ENCODE measurements at places on chromosomes 4 and X.

GRCh38 chr4:8220661-8221450 lies 21.8 kb downstream of the SH3TC1 start:
- no peak for DNase-seq

DNA sequence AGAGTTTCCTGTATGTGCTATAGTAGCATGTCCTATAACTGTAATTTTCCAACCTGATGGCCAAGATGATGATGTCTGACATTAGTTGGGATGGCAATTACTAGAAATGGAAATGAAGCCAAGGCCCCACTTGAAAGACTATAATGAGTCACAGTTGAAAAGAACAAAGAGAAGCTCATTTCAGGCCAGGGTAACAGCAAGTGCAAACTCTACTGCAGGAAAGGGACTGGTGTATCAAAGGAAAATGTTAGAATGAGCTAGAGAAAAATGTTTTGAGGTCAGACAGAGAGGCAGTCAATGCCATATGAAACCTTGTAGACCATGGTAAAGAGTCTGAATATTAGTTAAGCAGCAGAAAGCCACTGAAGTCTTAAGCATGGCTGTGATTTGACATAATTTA lies 146.2 kb upstream of the SH3RF1 start:
- no peak for DNase-seq

DNA sequence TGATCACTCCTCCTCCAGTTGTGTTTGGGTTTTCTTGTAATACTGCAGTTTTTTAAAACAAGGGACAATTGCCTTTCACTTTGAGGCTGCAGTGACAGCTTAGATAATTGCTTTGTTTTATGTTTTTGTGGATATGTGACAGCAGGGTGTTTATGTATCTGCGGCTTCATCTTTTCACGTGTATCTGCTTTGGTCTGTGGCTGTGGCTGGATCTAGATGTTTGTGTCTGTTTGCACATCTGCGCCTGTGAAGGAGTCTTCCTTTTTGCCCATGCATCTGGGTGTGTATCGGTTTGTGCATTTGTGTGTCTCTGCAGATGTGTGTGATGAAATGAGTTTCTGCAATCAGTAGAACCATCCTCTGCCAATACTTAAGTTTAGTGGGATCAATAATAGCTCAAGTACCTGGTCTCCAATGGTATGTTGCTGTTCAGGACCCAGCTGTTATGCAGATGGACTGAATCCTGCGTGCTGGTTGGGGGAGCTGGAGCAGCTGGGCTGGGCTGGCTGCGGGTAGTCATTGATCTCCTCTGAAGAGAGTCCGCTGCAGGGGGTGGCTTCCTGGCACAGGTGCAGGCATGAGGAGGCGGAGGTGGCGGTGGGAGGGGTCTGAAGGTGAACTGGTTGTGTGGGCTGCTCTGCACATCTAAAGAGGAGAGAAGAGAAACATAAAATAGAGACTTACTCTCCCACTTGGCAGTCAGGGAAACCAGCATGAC lies 390.3 kb downstream of the SH2D1A start:
- no peak for DNase-seq

- no peak for DNase-seq
Observed at GRCh38 chrX:22177950-22178515, 94.7 kb upstream of the CBLL2 start.

- DNase-seq: no peak
Observed at GRCh38 chr4:100147684-100148083, 42.6 kb downstream of the DDIT4L start.

DNA sequence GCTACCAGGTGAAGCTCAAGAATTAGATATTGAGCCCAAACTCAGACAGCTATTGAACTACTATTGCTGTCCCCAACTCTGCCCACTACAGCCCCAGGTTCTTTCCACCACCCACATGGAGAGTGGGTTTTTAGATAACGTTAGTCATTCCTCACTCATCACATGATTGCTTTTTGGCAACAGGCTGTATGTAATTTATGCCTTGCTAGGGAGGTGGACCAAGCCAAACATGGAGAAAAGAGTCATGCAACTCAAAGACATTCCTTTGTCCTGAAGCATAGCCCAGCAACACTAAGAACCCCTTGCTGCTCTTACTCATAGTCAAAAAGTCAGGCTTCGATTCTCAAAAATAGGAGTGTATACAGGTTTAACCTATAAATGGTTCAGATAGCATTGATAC lies 275.9 kb upstream of the VCX3A start:
- DNase-seq: no peak

Measured in esophagus squamous epithelium (tissue), 5 donors.